Retinal pigment epithelial cell (primary cell): ENCODE measurements at places on chromosomes 7 and 10.
A peak's percentile ranks its signal among the peaks of the same experiment; 100 is the strongest.

DNA sequence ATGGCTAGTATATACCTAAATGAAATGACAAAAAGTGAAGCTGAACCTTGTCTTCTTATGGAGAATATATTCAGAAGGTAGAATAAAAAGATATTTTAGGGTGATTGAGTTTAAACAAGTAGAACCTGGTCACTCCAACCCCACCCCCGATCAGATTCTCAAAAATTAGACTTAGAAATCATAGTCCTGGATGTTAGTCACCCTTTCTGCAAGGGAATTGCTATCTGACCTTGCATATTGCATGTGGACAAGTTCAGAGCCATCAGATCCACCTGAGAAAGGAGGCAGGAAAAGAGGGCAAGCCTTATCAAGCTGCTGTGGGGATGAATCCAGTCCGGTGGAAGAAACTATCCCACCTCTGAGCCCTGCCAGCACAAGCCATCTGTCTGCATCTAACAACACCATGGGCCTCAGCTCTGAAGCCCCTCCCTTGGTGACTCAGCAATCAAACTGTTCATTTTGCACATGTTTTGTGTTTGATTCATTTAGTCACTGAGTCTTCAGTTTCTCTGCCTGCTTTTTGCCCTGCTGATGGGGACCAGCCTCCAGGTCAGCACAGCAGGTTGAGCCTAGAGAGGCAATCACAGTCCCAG is 727.3 kb downstream of the AUTS2 start:
- peak; percentile 61 for DNase-seq

- no peak for DNase-seq
Measured at GRCh38 chr10:102735065-102735562, 8.6 kb upstream of the WBP1L start.

DNA sequence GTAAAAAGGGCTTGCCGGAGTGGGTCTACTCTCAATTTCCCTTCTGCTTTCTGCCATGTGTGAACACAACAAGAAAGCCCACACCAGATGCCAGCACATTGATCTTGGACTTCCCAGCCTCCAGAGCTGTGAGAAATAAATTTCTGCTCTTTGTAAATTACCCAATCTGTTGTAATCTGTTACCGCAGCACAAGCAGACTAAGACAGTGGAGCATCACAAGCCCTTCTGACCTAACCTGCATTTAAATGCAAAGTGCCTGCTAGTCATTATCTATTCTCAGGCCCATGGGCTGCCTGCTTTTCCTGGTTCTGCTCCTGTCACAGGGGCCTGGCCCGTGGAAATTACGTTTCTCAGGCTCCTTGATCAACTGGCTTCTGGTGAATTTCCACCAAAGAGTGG is 199.3 kb upstream of the AUTS2 start:
- DNase-seq: no peak

DNA sequence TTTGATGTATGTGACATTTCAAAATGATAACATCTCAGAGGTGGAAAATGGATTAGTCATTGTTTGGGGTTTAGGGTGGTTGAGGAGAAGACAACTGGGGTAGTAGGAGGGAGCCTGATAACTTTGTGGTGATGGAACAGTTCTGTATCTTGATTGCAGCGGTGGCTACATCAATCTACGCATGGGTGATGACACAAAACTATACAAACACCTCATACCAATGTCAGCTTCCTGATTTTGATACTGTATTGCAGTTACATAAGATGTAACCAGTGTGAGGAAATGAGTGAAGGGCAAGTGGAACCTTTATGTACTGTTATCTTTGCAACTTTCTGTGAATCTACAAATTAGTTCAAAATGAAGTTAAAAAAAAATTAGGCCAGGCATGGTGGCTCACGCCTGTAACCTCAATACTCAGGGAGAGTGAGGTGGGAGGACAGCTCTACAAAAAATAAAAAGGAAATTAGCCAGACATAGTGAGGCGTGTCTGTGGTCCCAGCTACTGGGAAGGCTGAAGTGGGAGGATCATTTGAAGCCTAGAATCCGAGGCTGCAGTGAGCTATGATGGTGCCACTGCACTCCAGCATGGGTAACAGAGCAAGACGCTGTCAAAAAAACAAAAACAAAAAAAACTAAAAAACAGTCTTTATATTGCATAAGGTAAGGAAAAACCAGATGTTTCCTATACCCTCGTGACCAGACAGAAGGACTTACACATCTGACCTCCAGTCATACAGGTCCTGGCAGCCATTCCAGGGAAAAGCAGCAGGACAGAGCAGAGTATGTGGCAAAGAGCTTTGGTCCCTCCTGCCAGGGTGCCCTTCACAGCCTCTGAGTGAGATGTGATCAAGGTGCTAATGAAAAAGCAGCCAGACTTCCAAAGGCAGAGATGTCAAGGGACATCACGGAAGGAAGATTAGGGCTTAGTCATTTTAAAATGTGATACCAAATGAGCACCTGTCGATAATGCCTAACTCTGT is 50.8 kb downstream of the CYTH3 start:
- DNase-seq: no peak

DNA sequence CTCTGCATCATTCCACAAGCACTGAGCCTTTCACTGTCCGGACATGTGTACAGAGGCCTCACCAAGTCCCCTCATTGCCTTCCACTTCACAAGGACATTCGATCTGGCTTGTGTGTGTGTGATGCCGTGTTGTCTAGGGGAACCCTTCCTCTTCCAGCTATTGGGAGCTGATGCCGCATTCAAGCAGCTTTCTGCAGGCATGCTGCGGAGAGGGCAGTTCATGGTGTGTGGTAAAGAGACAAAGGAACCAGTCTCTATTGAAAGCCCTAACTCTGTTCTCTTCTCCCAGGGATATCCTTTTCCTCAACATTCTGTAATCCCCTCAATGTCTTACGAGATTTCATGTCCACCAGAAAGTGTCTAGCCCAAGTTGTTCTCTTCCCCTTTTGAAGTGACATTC is 141.6 kb downstream of the ALOX5 start:
- DNase-seq: no peak

DNA sequence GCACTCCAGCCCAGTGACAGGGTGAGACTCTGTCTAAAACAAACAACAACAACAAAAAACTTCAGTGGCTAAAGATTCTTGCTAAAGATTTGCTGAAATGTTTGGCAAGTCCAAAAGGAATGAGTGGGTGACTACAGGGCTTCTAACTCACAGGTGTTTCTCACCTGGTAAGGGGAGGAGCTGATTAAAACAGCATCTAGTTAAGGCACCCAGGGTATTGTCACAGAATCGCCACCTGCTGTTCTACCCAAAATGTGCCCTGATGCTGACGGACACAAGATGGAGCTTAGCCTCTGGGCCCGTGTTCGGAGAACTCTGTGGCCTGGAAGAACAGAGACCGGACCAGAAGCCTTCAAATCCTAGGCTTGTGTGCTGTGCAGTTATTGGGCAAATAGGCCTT is 336.0 kb upstream of the GALNT17 start:
- no peak for DNase-seq
